T-cell (primary cell): ENCODE measurements at places on chromosomes 6 and 20.
A peak's percentile ranks its signal among the peaks of the same experiment; 100 is the strongest.

DNA sequence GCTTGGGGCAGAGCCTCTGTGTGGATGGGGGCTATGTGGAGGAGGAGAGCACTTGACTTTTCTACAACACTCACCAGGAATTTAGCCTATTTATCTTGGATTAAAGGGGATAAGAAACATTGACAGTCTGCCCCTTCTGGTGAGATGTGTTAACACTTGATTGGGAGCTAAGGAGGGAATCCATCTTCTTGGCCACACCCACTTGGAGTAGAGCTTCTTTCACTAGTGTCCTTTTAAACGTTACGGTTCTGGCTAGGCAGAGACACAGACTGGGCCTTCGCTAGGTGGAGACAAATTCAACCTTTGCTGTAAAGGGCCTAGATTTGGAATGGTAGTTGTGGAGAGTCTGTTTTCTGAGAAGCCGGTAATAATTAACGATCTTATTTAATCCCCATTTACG lies 15.5 kb upstream of the TPBG start:
- DNase-seq = no peak

- DNase-seq = no peak
Measured at GRCh38 chr20:55500130-55500529, 505.2 kb downstream of the CBLN4 start.

- no peak for DNase-seq
Measured at GRCh38 chr6:32603888-32604287, 14.2 kb upstream of the HLA-DRB1 start.

GRCh38 chr6:157999168-158000051 lies 17.7 kb downstream of the SYNJ2 start:
- DNase-seq = no peak

GRCh38 chr6:166786704-166787293 lies 159.7 kb upstream of the RPS6KA2 start:
- DNase-seq = no peak

DNA sequence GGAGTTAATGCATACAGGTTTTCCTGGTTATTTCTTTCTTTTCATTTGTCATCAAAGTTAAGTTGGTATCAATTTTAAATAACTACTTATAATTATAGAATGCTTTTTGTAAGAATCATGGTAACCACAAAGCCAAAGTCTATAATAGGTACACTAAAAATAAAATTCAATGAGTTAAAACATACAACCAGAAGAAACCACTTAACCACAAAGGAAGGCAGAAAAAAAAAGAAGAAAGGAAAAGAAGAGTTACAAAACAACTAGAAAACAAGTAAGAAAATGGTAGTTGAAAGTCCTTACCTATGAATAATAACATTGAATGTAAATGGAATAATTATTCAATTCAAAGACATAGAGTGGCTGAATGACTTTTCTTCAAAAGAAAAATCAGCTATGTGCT lies 45.6 kb downstream of the THBS2 start:
- DNase-seq = no peak

GRCh38 chr20:54984104-54984448 lies 508.7 kb downstream of the DOK5 start:
- DNase-seq = no peak

DNA sequence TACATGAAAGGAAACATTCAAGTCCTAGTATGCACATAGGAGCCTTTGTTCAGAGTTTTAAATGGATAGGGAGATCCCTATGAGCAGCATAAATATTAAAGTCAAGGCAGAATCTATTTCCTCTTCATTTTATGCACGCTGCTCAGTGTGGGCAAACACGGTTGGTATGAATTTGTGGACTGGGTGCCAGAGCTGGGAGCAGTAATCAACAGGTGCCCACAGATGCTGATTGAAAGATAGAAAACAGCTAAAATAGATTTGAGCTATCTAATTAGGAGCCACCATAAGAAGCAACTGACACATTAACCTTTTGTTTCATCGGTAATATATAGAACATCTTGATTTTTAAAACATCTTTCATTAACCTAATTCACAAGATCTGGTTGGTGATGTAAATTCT lies 175.5 kb downstream of the EYS start:
- DNase-seq = no peak

DNA sequence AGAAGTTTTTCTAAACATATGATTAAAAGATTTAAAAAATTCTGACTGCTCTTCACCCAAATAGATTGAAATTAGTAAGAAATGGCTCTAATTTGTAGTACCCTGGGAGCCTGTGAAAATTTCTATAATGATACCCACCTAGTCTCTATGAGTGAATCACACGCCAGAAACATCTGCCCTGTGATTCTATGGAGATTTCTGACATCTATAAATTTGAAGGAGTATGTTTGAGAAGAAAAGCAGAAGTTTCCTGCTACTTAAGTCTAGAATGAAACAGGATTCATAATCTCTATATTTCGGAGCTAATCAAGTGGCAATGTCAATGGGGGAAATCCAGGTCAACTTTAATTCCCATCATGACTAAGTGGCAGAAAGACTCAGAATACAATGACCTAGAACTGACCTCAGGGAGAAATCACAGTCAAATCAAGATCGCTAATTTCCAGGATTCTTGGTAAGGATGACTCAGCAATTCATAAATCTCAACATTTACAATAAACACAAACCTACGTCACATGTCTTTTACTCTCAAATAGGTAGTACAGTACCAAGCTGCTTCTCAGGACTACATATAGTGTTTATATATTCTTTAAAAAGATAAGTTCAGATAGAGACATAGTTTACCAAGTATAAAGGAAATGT lies 186.2 kb upstream of the TNFAIP3 start:
- DNase-seq = no peak

GRCh38 chr20:5748246-5748645 lies 2.0 kb upstream of the SHLD1 start:
- DNase-seq = no peak

GRCh38 chr6:40997234-40997957 lies 41.6 kb downstream of the UNC5CL start:
- DNase-seq = no peak

DNA sequence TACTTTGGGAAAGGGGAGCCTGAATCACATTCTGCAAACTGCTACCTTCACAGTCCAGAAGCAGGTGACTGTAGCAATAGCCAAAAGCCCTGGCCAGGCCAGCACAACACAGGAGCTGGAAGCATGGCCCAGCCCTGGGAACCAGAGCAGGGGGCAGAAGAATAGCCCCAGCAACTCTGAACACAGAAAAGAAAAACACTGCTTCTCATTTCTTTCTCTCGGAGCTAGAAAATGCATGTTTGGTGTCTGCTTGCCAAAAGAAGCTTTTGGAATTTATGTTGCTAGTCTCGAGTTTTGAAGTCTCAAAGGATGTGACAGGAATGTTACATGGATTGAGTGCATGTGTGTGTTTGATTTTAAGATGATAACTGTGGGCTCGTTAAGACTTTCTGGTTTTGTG lies 79.8 kb upstream of the SCAF8 start:
- no peak for DNase-seq

DNA sequence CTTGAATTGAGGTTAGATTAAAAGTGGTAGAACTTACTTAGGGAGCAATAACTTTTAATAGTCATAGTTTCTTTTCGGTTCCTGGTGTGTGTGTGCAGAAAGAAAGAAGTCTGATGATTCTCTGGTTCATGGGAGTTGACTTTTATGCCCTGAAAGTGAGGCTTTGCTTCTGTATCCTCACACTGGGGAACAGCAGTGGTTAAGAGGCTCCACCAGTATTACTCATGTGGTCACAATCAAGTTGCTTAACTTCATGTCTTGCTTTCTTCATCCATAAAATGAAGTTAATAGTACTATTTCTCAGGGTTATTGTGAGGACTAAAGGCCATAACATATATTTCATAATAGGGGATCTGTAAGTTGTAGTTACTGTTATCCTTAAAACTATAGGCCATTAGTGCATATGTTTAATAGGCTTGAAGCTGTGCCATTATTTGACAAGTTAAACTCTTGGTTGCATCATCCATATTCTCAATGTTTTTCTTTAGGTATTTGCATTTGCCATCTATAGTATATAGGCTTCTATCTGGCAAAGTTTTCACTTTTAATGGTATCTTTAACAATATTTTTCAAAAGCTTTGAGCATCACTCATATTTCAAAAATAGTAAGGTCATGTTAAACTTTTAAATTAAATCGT lies 262.4 kb downstream of the PLCB1 start:
- DNase-seq = no peak

DNA sequence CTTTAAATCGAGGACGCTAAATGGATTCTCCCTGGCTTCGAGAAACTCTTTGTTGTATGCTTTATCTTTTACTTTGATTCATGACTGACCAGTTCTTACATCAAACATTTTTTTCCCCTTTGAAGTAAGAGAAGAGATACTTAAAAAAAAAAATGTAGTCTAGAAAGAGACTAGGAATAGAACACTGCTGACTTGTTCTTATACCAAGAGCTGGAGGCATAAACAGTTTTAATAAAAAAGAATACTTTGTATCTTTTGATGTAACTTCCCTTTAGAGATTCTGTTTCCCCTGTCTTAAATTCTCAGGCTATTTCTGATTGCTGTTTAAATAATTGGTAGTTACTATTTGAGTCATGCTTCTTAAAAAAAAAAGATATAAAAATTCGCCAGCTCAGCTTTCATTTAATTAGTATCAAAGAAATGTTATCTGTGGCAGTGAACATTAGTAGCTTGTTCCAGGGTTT lies 4.8 kb downstream of the ASXL1 start:
- DNase-seq = no peak

DNA sequence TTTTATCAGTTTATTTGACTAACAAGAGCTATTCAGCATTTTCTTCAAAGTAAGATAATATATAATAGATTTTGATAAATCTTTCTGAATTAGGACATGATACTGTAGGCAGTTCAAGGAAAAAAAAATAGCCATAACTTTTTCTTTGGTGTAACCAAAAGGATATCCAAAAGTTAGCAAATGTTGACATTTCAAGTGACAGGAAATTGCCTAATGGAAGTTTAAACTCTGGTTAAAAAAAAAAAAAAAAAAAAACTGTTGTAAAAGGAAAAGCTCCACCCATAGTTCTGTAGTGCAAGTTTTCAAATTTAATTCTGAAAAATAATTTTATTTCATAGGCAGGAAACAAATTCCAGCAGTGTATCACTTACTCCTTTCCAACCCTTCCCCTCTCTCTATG lies 18.8 kb downstream of the HEBP2 start:
- no peak for DNase-seq

GRCh38 chr6:123030282-123030681 lies 34.2 kb downstream of the CLVS2 start:
- no peak for DNase-seq

- DNase-seq = no peak
Measured at GRCh38 chr20:48574383-48574782, 253.4 kb downstream of the PREX1 start.

GRCh38 chr6:106520711-106521401 lies 108.4 kb downstream of the RTN4IP1 start:
- DNase-seq = peak; percentile 75

- DNase-seq = no peak
Measured at GRCh38 chr6:45990162-45990561, 25.5 kb downstream of the CLIC5 start.

- peak; percentile 50 for DNase-seq
Measured at GRCh38 chr6:137589067-137589848, 95.1 kb upstream of the OLIG3 start.
